Heart left ventricle (tissue), 16 donors: ENCODE measurements at places on chromosomes 1 and 21. TPM values are rescaled to one million over a fixed set of nuclear protein-coding genes. Genes with fewer than 3 reads are reported as not detected.

The CLDN19 gene
- total RNA-seq = not detected

The TNNI3K gene
- 56.9 TPM for total RNA-seq

The LCE3D gene
- total RNA-seq = not detected

The AVPR1B gene
- not detected for total RNA-seq

The OR10Z1 gene
- total RNA-seq = not detected

The CFHR5 gene
- not detected for total RNA-seq

The NUCKS1 gene
- 225 TPM for total RNA-seq

The H3-3A gene
- 340 TPM for total RNA-seq

The SRM gene
- 29.9 TPM for total RNA-seq

The SYPL2 gene
- total RNA-seq = 39.7 TPM

The PTPN14 gene
- total RNA-seq = 33.5 TPM

The STUM gene
- total RNA-seq = 0.52 TPM

The CITED4 gene
- total RNA-seq = 29.2 TPM

The PPM1J gene
- 10.5 TPM for total RNA-seq

The SPRR2F gene
- total RNA-seq = not detected

The HCN3 gene
- 1.6 TPM for total RNA-seq

The TRAF3IP3 gene
- 0.30 TPM for total RNA-seq

The INSRR gene
- total RNA-seq = 0.07 TPM

The C1orf94 gene
- total RNA-seq = not detected

The SUSD4 gene
- total RNA-seq = 8.9 TPM

The FAAH gene
- 3.5 TPM for total RNA-seq

The CFAP107 gene
- total RNA-seq = not detected

The NEK2 gene
- total RNA-seq = not detected

The QSOX1 gene
- 101 TPM for total RNA-seq

The EBNA1BP2 gene
- 34.4 TPM for total RNA-seq

The AMPD1 gene
- not detected for total RNA-seq

The SH2D2A gene
- total RNA-seq = 1.1 TPM

The LPGAT1 gene
- total RNA-seq = 25.0 TPM

The BRDT gene
- not detected for total RNA-seq

The C2CD2 gene
- total RNA-seq = 5.4 TPM

The SLFNL1 gene
- not detected for total RNA-seq

The TCHHL1 gene
- not detected for total RNA-seq

The CFAP141 gene
- not detected for total RNA-seq

The IVL gene
- total RNA-seq = not detected

The OR2T6 gene
- not detected for total RNA-seq

The THAP3 gene
- total RNA-seq = 7.5 TPM

The GNAT2 gene
- total RNA-seq = not detected

The DLGAP3 gene
- total RNA-seq = not detected

The SCAF4 gene
- total RNA-seq = 22.2 TPM

The AQP10 gene
- total RNA-seq = 0.93 TPM

The HAO2 gene
- total RNA-seq = not detected

The ALX3 gene
- total RNA-seq = not detected

The GNG4 gene
- total RNA-seq = not detected

The DENND1B gene
- 19.8 TPM for total RNA-seq

The TTC3 gene
- total RNA-seq = 52.5 TPM

The OLIG2 gene
- not detected for total RNA-seq

The SLAMF6 gene
- total RNA-seq = 0.13 TPM

The CD1E gene
- total RNA-seq = 0.25 TPM

The CHD1L gene
- total RNA-seq = 7.6 TPM

The TMEM240 gene
- total RNA-seq = 5.6 TPM
